Activated naive CD4-positive, alpha-beta T cell (primary cell): ENCODE measurements at places on chromosomes 11 and 22.
A peak's percentile ranks its signal among the peaks of the same experiment; 100 is the strongest.

- DNase-seq = no peak
Measured at GRCh38 chr11:34126959-34127848, 21.8 kb downstream of the NAT10 start.

- no peak for DNase-seq
Measured at GRCh38 chr11:111331711-111332479, 33.5 kb downstream of the POU2AF3 start.

GRCh38 chr11:126702165-126702720 lies 298.3 kb downstream of the KIRREL3 start:
- DNase-seq = no peak

GRCh38 chr11:32396991-32397390 lies 38.3 kb downstream of the WT1 start:
- DNase-seq = no peak

GRCh38 chr11:35247428-35247827 lies 108.5 kb downstream of the CD44 start:
- peak; percentile 26 for DNase-seq

- no peak for DNase-seq
Measured at GRCh38 chr11:92295175-92296137, 70.8 kb downstream of the FAT3 start.
